Spinal cord (tissue), 10 donors: ENCODE measurements at places on chromosomes 3 and 15. TPM values are rescaled to one million over a fixed set of nuclear protein-coding genes. Genes with fewer than 3 reads are reported as not detected.

The IFT80 gene
- 71.4 TPM for total RNA-seq

The PTPRG gene
- 65.5 TPM for total RNA-seq

The DUOX1 gene
- under 0.01 TPM for total RNA-seq

The TYRO3 gene
- total RNA-seq, result 33.7 TPM

The DISP2 gene
- 7.8 TPM for total RNA-seq

The SPESP1 gene
- 2.4 TPM for total RNA-seq

DNA sequence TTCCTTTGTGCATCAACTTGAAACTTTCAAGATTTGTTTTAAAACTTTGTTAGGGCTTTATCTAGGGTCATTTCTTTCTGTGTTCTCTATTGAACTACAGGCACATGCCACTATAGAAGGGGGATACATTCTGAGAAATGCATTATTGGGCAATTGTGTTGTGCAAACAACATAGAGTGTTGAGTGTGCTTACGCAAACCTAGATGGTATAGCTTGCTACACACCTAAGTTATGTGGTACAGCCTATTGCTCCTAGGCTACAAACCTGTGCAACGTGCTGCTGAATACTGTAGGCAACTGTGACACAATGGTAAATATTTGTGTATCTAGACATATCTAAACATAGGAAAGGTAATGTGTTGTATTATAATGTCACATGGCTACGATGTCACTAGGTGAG lies 33.0 kb upstream of the KLF13 start:
- no peak for DNase-seq

GRCh38 chr3:157056035-157056434 lies 103.9 kb downstream of the CCNL1 start:
- no peak for DNase-seq

DNA sequence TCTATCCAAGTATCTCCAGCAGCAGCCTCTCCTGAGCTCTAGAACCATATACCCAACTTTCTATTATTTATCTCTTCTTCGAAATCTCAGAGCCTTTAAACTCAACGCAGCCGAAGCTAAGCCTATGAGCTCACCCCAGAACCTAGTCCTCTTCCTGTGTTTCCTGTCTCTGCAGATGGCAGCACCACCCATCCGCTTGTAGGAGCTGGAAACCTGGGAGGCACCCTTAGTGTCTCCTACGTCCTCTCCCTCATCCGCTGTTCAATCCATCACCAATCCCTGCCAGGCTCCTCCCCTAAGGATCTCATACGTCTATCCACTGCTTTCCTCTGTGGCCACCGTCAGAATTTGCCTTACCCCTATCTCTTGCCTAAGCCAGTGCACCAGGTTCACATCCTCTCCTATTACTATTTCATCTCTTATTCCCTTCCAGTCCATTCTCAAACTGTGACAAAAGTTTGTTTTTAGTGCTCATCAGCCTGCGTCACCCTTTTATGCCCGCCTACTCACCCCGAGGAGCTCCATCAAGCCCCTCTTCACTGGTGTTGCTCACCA lies 9.6 kb downstream of the VGLL4 start:
- no peak for DNase-seq

- DNase-seq, result peak; percentile 43
These were observed 1.3 kb upstream of the PIGZ start for GRCh38 chr3:196969660-196970546.

GRCh38 chr3:46369675-46370132 lies 1.0 kb upstream of the CCR5 start:
- no peak for DNase-seq

- DNase-seq, result no peak
These were observed 5.8 kb upstream of the TATDN2 start for GRCh38 chr3:10242182-10243065.

GRCh38 chr15:87557881-87558280 lies 698.7 kb downstream of the NTRK3 start:
- no peak for DNase-seq

DNA sequence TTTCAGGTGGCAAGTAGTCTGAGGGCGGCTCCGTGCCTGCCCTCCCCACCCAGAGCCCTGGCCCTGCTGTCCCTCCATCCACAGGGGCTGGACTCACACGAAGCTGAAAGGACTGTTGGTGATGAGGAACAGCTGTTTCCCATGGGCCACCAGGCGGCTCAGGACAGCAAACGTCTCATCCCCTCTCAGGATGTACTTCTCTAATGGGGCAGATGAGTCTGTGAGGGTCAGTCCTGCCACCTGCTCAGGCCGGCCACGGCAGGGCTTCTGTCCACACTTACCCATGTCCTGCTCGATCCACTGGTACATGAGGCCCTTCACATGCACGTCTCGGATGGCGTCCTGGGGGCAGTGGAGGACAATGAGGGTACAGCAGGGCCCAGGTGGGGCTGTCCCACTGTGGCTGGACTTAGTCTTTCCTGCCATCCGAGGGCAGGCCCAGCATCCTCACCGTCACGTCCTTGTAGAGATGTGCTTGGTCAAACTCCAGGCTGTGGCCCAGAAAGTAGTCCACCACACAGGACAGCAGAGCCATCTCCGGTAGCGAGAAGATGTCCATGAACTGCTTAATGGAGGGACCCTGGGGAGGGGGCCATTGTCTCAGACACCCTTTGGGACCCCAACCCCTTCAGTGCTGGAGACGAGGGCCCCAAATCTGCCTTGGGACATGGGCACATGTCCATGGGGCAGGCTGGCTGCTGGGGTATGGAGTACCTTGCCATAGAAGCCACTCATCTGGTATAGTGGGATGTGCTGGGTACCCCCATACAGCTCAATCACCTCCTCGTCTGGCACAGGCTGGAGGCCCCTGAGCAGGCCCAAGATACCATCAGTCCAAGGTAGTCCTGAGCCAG lies 5.7 kb downstream of the NT5DC2 start:
- no peak for DNase-seq

DNA sequence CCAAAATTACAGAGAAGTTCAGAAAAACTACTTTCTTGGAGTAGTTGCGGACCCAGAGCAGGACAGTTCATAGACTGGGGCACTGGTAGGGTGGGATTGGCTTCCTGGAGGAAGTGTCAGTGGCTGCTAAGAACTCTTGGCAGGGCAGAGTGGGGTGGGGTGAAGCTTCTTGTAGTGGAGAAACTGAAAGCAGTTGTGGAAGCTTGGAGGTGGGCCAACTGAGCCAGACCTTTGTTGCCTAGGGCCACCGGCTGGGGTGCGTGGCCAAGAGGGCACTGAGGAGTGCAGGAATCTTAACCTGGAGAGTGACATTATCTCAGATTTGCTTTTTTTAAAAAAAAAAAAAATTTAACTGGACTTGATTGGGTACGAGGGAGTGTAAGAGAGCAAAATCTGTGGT lies 3.1 kb downstream of the KAT2B start:
- no peak for DNase-seq

GRCh38 chr15:70060214-70060992 lies 37.3 kb downstream of the TLE3 start:
- DNase-seq, result no peak

GRCh38 chr3:177131927-177132636 lies 65.2 kb downstream of the TBL1XR1 start:
- no peak for DNase-seq
